ENCODE measurements at places on chromosomes 1 and 21.
A peak's percentile ranks its signal among the peaks of the same experiment; 100 is the strongest.

DNA sequence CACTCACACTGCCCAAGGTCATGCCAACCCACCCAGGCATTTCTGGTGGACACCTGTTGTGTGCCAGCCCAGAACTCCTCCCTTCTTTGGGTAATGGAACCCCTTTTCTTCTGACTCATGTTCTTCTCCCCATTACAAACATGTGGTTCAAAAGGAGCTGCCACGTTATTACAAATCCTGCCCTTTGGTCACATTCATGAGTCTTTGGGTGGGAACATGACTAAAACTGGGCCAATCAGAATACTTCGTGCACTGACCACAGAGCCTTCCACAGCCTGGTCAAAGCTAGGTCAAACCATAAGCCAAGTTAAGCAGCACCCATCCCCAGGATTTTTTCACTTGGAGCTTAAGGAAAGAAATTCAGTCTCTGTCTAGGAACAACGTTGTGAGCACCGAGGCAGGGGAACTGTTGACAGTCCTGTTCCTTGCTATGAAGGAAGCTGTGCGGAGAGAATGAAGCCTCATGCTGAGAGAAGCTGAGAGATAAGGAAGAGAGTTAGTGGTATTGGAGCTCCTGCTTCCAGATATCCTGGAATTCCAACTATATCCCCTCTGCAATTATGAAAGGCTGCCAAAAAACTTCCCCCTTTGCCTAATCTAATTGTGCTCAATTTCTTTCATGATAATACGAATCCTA is 46.8 kb upstream of the DIPK1A start:
- DNase-seq: no peak

- no peak for DNase-seq
Measured at GRCh38 chr21:28310171-28310685, 682.4 kb downstream of the LTN1 start.

GRCh38 chr1:180907313-180908055 is 5.2 kb upstream of the KIAA1614 start:
- no peak for DNase-seq

DNA sequence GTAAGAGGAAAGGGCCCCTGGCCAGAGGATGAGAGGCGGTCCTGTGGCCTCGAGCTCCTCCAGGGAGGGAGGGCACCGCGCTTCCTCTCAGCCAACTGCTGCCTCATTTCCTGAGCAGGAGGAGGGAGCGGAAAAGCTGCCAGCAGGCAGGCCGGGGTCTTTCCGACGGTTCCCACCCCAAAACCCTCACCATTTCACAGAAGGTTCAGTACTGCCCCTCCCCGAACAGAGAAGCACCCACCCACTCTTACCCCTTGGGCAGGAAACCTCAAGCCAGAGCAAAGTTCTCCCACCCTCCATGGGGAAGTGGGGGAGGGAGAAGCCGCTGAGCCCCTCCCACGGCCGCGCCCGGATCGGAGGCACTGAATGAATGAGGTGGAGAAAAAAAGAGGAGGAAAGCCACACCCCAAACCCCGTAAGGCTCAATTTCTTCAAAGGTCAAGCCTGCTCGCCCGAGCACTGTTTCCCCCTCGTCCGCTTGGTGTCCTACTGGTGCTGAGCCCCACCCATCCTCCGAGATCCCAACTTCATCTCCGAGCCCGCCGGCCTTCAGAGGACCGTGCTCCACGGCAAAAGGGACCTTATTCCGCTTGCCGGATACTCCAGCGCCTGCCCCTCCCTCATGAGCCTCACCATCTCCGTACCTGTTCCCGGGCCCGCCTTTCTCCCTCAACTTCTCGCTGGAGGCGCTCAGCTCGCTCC is 9.4 kb downstream of the TPM3 start:
- peak; percentile 53 for DNase-seq

- DNase-seq: no peak
Measured at GRCh38 chr1:185284116-185284515, 32.9 kb downstream of the IVNS1ABP start.

DNA sequence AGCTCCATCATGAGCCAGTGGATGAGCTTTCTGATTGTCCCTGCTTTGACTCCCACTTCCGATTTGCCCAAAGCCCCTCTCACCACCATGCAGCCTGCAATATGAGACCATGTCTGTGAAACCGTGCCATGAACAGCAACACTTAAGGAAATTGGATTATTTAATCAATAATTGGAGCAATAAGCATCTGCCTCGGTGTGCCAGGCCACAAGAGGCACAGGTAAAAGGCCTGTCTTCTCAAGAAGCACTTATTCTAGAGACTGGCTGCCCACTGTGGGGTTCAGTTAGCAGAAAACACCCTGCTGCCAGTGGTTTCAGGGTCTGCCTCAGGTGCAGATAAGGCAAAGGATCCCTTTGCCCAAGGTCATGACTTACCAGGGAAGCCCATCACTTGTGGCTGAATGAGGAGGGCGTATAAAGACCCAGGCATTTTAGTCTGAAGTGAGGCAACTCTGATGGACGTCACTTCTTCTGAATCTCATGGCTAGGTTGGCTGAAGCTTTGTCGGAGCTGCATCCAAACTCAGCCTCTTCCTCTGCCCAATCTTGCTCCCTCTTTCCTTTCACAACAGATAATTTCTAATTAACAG is 7.1 kb upstream of the CHI3L2 start:
- no peak for DNase-seq

GRCh38 chr21:15772654-15773053 is 42.9 kb downstream of the USP25 start:
- DNase-seq: no peak

GRCh38 chr1:16907870-16908758 is 12.3 kb downstream of the RNU1-2 start:
- DNase-seq: no peak

DNA sequence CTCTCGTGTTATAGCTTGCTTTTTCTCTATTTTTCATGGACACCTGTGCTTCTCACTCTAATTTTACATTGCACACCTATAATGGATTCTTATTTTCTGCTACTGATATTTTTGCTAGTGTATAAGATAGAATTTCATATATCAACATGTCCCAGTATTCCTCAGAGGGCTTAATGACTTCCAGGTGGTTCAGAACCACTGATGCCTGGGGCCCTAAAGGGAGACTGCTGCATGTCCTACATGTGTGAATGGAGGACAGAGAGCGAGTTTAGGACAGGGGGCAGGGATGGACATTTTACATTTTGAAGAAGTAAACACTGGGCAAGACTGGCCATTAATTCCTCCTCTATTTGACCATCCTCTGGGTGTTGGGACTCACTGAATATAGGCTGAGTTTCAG is 100.6 kb downstream of the DISC1 start:
- no peak for DNase-seq

- DNase-seq: no peak
Measured at GRCh38 chr1:28887835-28888682, 26.3 kb upstream of the EPB41 start.

GRCh38 chr21:44062380-44062779 is 44.8 kb upstream of the PWP2 start:
- no peak for DNase-seq

DNA sequence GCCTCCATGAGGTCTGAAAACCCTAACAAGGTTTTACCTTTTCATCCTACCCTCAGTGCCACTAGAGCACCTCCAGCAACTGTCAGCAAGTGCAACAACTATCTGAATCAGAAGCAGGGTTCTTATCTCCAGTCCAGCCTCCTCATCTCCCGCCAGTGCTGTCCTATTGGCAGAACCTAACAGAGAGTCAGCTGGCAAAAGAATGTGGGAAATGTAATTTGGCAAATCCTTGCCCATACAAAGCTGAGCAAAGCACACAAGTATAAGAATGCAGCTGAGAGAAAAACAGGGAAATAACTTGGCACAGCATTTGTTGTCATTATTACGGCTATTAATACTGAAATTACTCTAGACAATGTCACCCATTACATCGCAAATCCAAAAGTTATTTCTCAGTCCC is 124.2 kb downstream of the ATP6V1G3 start:
- no peak for DNase-seq
